ENCODE measurements at places on chromosomes 6 and 20.
A peak's percentile ranks its signal among the peaks of the same experiment; 100 is the strongest.

- no peak for DNase-seq
These were observed 27.1 kb downstream of the RIPOR2 start for GRCh38 chr6:24908650-24909035.

DNA sequence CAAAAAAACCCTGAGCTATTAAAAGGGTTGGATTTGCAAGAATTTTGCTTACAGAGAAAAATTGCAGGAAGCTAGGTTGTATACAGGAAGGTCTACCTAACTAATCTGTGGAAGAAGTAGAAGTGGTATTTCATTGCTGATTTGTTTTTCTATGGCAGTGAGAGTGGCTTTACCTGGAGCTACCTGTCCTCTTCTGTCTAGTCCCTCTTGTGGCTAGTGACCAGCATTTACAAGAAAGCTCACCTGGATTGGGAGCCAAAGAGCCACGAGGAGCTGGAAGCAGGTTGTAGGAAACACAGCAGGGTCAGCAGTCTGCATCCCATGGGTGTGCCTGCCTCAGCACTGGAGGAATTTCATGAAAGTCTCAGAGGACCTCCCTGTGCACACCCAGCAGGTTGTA is 120.3 kb upstream of the RALGAPA2 start:
- no peak for DNase-seq

DNA sequence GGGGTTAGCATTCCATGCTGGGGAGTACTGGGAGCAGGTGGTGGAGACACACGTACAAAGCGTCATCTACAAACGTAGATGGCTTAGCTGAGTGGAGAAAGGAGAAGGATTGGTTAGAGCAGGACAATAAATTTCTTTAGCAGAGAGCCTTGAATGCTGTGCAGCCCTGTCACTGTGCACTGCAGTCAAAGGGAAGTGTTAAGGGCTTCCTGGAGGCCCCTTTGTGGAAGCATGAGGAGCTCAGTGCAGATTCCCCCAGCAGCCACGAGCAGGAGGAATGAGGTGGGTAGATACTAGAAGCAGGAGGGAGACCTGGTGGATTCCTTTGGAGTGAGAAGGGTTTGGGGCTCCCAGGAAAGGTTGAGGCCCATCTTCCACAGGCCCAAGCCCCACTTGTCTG is 6.1 kb upstream of the TREML4 start:
- DNase-seq, result no peak

GRCh38 chr6:20811109-20811761 is 277.0 kb downstream of the CDKAL1 start:
- DNase-seq, result peak; percentile 91

DNA sequence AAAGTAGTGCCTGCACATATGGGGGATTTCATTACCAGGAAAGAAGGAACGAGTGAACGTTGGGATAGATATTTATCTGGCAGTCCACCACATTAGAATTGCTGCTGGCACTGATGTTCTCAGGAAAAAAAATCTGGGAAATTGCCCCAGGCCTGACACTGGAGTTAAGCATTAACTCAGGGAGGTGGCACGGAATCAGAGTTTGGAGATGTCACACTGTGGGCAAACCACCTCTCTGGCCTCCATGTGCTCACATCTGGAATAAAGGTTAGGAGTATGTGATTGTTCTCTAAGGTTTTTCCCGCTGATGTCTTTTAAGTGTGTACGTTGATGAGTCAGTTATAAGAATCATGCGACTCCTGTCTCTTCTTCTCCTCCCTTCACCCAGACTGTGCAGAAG is 7.9 kb downstream of the TGM3 start:
- DNase-seq, result no peak

DNA sequence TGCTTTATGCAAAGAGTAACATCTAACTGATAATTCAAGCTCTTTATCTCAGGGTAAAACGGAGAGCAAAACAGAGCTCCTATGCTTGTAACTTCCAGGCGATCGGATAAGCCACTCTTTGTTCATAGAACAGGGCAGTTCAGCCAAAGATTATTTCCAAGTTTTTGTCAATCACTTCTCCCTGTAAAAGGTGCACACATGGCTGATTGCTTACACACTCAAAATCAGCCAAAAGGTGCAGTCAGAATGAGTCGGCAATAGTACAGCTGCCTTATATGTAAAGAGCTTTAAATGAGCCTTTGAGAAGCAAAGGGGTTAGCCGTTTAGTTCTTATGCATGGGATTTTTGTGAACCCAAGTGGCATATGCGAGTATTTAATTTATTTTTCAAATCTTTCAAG is 449.6 kb upstream of the POU3F2 start:
- DNase-seq, result no peak

DNA sequence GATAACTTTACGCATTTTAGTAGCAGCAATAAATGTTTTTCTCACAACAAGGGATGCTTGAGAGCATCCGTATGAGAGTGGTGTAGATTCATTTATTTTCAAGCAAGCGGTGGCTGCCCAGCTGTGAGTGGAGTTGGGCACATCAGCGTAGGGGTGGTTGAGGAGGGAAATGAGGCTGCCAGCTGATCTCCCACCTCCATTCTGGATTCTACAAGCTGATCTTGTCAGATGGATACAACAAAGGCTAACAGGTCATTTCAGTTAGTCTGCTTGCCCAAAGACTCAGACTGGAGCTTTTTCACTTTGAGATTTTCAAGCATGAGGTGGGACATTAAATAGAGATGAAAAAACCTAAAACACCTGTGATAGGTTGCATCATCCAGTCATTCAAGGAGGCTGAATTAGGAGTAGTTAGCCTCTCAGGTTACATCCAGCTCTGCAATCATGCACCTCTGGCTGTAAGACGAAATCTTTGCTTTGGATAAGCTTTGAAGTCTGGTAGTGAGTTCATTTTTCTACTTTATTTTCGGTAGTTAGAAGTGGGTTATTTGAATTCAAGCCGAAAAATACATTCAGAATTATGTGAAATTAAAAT is 1.9 kb upstream of the BACH2 start:
- DNase-seq, result no peak

GRCh38 chr6:113607821-113608545 is 249.2 kb upstream of the MARCKS start:
- no peak for DNase-seq

GRCh38 chr6:25748049-25748448 is 6.5 kb upstream of the SLC17A4 start:
- DNase-seq, result no peak
